Right hindlimb (tissue), 1 donor: ENCODE measurements at places on chromosomes 1 and 21.

GRCh38 chr1:74673351-74674111 is at the start of gene ERICH3:
Gene ERICH3 (minus strand): TSS chr1:74673792. CDS start chr1:74673519, 273 bp downstream.
- peak; percentile 47 for DNase-seq

- no peak for DNase-seq
These were observed 89.4 kb downstream of the ABCA4 start for GRCh38 chr1:94031591-94031990.

- no peak for DNase-seq
These were observed 112.8 kb downstream of the PLPP3 start for GRCh38 chr1:56466538-56466937.

DNA sequence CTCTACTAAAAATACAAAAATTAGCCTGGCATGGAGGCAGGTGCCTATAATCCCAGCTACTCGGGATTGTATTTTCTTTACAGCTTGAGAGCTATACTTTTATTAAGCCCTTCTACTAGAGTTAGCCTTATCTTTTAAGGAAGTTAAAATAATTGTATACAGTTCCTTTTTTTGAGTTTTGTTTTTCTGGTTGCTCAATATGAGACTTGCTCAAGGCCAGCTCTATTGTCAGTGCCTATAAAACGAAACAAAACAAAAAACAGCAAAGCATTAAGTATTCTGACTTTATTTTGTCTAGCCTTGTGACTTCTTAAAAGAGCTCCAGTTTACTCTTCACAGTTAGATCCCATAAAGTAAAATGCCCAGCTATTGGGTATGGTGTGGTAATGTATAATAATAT is 17.2 kb downstream of the PKN2 start:
- DNase-seq = no peak

DNA sequence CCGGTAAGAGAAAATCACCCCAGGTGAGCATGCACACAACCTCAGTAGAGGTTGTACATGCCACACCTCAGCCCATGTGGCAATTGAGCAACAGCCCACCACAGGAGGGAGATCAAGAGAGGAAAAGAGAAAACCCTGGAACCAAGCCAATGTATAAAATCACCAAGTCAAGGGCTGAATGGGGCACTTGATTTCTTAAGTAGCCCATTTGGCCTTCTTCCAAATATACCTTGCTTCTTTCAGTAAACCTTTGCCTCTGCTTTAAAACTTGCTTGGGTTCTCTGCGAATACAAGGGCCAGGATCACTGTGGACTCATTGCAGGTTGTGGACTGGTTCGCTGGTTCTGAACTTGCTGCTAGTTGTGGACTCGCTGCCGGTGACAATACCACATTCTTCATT is 1814.0 kb downstream of the PLA2G4A start:
- no peak for DNase-seq

DNA sequence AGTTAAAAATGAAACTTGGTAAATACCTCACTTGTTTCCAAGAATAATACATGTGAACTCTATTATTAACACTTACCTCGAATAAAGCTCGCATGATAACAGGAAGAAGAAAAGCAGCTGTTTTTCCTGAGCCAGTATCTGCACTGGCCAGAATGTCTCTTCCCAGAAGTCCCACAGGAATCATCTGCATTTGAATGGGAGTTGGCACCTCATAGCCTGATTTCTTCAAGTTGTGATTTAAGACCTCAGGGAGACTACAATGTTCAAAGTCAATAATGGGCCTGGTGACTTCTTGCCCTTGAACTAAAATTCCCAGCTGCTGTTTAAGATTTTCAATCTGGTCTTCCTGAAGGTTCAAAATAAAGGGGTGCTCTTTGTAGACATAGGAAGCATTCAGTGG is 3.8 kb downstream of the DDX59 start:
- DNase-seq = no peak

- DNase-seq = no peak
These were observed 3.8 kb downstream of the GJB3 start for GRCh38 chr1:34784751-34785221.

GRCh38 chr1:71817028-71817427 is 465.3 kb downstream of the NEGR1 start:
- no peak for DNase-seq

- DNase-seq = no peak
These were observed 23.8 kb upstream of the LRRC8C start for GRCh38 chr1:89608984-89609725.

DNA sequence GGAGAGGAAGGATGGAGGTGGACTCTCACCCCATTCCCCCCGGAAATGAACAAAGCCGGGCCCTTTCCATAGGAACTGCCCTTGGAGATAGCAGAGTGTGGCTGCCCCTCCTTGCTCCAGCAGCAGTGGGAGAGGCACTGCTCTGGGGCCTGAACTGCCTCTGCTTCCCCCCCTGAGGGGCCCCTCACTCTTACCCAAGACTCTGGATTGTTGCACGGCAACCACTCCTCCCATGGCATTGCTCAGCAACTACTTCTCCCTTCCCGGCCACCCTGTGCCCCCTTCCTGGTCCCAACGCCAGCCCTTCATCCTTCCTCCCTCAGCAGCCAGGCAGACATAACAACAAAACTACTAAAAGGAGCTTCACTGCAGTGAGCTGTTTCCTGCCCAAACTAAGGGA is 3.0 kb upstream of the ACKR1 start:
- no peak for DNase-seq

DNA sequence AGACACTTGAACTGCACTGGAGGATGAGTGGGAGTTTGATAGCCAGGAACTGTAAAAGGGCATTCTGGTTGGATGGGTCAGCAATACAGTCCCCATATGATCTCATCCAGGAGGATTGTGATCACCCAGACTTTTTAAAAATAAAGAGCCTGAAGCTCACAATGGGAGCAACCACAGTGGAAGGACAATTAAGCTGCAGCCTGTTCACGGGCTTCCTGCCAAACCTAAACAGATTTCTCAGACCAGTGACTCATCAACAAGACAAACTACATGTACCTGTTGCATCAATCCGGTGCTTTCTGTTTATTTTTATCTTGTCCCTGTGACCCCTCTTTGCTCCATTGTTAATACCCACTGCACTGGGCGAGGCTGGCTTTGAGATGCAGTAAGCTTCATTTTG is 52.3 kb downstream of the PAPPA2 start:
- DNase-seq = no peak

- no peak for DNase-seq
These were observed 93.5 kb downstream of the TRABD2B start for GRCh38 chr1:47903723-47904122.
